ENCODE measurements at places on chromosomes 6 and 20.
A peak's percentile ranks its signal among the peaks of the same experiment; 100 is the strongest.

DNA sequence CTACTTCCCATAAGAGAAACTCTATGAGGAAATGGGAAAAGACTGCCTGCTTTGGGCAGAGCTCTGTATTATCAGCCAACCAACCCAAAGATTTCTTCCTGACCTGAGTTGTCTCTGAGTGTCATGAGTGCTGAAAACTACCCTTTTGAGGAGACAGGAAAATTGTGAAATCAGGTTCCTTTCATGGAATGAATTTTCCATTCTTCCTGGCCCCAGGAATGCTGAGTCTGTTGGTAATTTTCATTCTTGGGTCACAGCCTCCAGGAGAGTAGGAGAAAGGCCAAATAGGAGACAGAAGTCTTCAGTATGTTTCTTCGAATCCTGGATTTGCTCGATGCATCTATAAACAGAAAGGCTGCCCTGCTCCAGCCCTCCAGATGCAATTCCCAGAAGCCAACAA is 53.6 kb downstream of the SCML4 start:
- no peak for DNase-seq

GRCh38 chr20:35023624-35024023 is 68.0 kb downstream of the MYH7B start:
- DNase-seq: no peak

GRCh38 chr6:106522562-106523250 is 106.6 kb downstream of the RTN4IP1 start:
- DNase-seq: no peak

DNA sequence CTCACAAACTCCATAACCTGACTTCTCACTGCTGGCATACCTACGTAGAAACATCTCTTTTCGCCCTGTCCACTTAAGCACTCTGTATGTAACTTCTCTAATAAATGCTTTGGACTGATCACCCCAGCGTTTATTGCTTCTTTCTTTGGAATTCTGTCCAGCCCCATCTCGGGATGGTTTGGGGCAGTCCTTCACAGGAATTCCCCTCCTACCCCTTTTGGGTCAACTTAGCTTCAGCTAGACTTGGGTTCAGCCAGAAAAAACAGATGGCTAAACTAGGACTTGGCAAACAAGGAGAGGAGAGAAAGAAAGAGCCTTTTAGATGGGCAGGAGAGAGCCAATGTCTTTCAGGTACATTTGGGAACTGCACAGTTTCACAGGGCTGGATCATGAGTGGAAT is 3.9 kb upstream of the LTV1 start:
- no peak for DNase-seq

GRCh38 chr6:79543886-79544285 is 6.7 kb upstream of the LCA5 start:
- DNase-seq: no peak

DNA sequence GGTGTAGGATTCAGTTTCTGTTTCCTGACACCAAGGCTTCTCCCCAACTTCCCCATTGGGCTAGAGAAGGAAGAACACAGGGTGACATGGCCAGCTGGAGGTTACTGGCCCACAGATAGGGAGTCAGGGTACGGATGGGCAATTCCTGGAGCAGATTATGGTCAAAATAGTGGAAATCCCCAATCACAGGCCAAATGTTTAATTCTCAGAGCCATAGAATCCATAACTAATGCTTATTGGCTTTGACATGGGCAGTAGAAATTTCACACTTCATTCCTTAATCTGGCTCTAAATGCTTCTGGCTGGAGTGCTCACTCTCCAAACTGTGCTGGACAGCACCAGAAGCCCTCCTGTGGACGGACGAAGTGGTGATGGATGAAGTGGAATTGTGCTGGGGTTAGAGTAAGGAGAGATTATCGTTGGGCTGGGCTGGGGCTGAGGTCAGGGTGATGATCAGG is 887 bp downstream of the SIGLEC1 start:
- no peak for DNase-seq

DNA sequence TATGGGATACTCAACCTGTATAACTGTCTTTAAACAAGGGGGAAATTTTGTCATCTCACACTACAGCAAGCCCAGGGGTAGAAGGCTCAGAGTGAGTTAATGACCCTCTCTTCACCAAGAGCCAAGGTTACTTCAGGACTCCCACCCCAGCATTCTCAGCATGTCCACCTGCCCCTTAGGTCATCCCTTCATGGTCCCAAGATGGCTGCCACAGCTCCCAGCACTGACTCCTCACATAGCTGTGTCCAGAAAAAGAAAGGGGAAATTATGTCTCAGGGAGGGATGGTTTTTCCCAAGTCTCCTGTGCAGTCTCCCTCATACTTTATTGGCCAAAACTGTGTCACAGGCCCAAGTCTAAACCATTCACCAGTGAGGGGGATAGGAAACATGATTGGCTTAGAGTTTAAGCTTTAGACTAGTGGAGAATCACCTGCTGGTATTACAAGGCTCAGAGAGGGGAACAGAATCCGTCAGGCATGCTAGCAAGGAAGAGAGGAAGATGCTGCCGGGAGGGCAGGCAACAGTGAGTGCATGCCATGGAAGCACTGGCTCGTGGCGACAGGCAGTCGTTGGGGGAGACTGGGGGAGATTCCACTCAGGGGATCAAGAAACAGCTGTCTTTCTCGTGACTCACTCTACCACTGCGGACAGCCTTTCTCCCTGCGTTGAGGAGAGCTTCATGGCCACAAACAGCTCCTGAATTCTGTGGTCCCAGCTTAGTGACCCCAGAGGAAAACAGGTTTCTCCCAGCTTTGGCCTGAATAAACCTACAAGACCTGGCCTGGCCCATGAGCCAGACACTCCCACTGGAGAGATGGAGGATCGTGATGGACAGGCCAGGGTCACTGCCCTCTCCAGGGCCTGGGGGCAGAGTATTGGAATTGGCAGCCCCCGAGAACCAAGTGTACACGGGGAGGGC is 37.2 kb downstream of the HM13 start:
- no peak for DNase-seq

GRCh38 chr6:162539321-162539720 is 188.2 kb downstream of the PRKN start:
- no peak for DNase-seq

- DNase-seq: no peak
Observed at GRCh38 chr6:138795809-138796603, at the start of gene ECT2L. TSS of gene ECT2L (plus strand) at chr6:138796087. CDS start at chr6:138813275, 17,188 bp downstream.

- DNase-seq: no peak
Observed at GRCh38 chr6:83403191-83403590, 27.7 kb downstream of the ME1 start.

GRCh38 chr6:170102582-170103481 is 188.0 kb downstream of the DLL1 start:
- no peak for DNase-seq

- DNase-seq: no peak
Observed at GRCh38 chr6:157946865-157947532, 34.7 kb upstream of the SYNJ2 start.

DNA sequence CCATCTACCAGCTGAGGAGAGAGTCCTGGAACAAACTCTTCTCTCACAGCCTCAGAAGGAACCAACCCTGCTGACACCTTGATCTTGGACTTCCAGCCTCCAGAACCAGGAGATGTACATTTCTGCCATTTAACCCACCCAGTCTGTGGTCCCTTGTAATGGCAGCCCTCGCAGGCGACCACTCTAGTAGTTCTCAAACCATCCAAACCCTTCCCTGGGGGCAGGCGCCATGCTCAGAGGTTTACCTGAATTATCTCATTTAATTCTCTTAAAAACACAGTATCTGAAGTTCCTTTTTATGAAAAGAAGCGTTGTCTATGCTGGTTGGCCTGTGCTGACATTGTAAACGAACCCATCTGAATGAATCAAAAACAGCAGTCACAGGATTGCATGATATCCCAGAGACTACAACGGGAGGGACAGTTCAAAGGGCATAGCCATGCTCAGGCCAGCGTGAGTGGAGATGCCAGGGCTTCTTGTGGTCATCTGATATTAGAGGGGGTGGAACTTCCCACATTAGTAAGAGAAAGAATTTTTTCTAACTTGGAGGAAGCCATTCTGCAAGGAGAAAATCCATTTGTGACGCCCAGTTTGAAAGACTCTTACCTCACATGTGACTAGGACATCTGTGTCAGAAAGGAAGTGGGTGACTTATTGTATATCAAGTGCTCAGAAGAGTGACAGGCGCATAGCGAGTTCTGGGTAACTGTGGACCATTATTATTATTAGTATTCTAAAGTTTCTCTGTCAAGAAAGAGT is 17.2 kb upstream of the TAGAP start:
- peak; percentile 71 for DNase-seq

DNA sequence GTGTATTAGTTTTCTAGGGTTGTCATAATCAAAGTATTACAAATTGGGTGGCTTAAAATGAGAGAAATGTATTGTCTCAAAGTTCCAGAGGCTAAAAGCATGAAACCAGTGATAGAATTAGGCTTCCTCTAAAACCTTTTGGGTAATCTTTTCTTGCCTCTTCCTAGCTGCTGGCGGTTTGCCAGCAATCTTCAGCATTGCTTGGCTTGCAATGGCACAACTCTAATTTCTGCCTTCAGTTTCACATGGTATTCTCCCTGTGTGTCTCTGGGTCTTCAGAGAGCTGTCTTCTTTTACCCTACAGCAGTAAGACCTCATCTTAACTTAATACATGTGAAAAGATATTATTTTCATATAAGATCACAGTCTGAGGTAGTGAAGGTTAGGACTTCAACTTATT is 479.1 kb upstream of the GJE1 start:
- DNase-seq: no peak

DNA sequence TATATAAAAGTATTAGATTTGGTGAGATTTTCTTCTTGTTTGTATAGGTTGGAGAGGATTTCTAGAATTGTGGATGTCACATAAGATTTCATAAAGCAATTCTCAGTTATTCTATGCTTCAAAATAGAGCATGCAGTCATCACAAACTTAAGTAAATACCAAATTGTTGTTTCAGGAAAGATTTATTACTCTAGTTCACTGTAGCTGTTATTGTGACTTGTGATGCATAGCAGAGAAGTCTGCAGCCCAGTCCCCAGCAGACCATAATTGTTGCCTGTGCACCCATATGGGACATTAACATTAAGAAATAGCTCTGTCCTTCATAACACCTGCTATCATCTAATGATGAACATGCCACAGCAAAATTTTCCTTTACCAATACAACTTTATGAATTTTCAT is 228.0 kb upstream of the FAM83B start:
- no peak for DNase-seq

GRCh38 chr6:6285679-6286078 is 34.8 kb downstream of the F13A1 start:
- DNase-seq: no peak

DNA sequence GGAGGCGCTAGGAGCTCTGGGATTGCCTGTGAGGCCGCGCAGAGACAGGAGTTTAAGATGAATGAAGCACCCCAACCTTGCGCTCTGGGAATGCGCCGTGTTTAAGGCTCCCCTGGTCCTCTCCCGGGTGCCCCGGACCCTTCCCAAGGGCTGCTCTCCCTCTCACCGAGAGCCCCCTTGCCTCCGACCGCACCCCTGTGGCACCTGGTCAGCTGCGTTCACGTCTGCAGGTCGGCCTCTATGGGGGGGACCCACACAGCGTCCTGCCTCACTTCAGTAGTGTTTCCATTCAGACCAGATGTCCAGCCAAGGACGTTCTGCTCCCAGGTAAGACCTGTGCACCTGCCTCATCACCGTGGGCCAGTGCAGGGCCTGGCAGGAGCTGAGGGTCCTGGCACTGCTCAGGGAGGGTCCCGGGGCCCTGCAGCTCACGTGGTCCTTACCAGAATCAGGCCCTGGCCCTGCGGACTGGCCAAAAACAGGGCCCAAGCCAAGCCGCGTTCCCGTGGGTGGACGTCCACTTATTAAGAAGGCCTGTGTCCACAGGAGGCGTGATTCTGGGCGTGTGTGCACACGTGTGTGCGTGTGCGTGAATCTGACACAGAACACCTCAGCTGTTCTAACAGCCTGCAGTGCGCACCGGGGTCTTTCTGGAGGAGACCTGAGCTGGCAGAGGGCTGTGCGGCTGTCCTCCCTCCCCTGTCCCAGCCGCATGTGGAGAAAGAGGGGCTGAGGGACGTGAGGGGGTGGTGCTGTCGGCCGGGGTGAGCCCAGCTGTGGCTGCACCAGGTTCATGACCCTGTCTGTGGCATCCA is 79.9 kb upstream of the BHLHE23 start:
- no peak for DNase-seq

DNA sequence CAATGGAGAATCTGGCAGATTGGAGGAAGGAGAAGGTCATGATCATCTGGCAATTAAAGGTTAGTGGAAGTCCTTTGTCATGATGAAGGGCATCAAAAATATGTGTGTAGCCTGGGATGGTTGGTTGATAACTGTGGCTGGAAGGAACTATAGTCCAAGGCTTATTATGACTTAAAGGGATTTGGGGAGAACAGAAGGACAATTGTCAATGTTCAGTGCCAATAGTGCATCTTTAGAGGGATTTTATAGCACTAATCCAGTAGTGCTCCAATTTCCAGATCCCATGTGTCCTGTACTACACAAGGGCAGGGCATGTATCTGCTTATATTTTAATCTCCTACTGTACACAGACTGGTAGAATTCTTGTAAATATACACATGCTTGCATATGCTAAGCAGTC is 5.0 kb upstream of the ZBTB24 start:
- DNase-seq: no peak

- no peak for DNase-seq
Observed at GRCh38 chr6:82015526-82015925, 232.0 kb downstream of the IBTK start.

GRCh38 chr6:42453654-42454427 is 2.1 kb upstream of the TRERF1 start:
- DNase-seq: no peak
